ENCODE measurements at places on chromosomes 7 and 10.

DNA sequence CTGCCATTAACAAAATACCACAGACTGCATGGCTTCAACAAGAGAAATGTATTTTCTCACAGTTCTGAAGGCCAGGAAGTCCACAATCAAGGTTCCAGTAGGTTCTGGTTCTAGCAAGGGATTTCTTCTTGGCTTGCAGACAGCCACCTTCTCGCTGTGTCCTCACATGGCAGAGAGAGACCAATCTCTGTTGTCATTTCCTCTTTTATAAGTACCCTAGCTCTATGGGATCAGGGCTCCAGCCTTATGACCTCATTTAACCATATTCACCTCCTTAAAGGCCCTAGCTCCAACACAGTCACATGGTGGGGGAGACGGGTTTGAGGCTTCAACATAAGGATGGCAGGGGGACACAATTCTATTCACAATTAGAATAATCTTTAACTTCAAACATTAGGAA, 23.6 kb downstream of the ABI1 start:
- no peak for DNase-seq

GRCh38 chr10:112708461-112708860, 241.6 kb upstream of the TCF7L2 start:
- DNase-seq, result no peak

DNA sequence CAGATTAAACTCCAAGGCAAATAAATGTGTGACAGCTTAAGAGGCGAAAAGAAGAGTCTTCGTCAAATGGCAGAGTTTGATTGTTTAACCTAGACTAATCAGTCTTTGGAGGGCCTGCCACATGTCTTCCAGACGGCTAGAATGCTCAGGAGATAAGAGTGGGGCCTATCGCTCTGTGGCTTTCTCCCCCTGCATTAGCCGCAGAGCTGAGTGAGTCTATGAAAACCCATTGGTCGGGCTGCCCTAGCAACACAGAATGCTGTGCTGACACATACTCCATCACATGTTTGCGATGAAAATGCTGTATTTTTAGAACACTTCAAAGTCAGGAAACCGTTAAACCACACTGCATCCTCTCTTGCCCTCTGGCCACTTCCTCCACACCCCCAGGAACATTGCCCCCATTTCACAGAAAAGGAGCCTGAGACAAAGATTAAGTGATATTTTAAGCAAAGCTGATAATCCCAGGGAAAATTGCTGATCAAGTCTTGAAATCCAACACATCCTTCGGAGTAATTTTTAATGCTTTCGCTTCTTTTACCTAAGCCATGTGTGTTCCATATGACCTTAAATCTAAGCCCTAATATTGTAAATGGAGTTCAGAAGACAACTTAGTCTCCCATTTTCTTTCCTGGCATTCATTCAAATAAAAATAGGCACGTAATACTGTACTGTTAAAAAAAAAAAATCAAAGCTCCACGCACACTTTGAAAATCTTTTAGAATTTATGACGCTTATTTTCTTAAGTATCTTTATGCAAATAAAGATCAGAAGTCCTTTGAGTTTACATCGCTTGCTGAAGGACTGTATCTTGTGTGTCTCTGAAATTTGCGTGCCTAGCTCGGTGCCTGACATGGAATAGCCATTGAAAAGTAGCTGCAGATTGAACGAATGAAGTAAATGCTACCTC, 161.2 kb downstream of the CELF2 start:
- DNase-seq, result no peak

- DNase-seq, result peak; percentile 38
Measured at GRCh38 chr10:131845505-131846239, 55.1 kb upstream of the PPP2R2D start.
